Psoas muscle (tissue), 8 donors: ENCODE measurements at places on chromosomes 4 and X.

GRCh38 chr4:113957956-113958355, 21.5 kb downstream of the ARSJ start:
- no peak for DNase-seq

GRCh38 chrX:64352081-64352480, 43.2 kb downstream of the MTMR8 start:
- DNase-seq = no peak

- no peak for DNase-seq
Measured at GRCh38 chrX:38103857-38104812, 97.8 kb downstream of the SYTL5 start.

GRCh38 chr4:73311428-73311827, 52.8 kb upstream of the ANKRD17 start:
- DNase-seq = no peak

DNA sequence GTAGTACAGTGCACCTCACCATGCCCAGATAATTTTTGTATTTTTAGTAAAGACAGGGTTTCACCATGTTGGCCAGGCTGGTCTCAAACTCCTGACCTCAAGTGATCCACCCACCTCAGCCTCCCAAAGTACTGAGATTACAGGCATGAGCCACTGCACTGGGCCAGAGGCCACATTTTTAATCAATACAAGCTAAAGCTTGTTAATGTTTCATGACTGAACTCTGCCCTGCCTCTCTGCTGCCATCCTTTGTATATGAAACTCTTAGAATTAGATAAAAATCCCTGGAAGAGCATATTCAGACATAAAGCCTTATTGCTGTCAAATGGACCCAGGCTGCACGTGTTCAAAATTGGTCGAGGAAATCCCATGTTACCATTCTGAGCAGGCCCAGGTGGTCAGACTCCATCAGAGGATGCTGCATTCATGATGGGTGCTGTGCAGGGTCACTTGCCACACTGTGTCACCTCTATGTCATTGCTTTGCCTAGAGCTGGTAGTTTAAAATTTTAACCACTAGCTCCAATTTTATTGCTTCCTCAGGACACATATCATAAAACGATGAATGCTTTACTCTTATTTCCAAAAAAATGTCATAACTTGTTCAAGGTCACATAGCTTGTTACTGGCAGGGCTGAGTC, 45.2 kb downstream of the LNX1 start:
- no peak for DNase-seq

- DNase-seq = peak; percentile 39
Measured at GRCh38 chr4:173528378-173529321, 1.4 kb downstream of the HAND2 start.

GRCh38 chr4:187172340-187172761, 448.7 kb upstream of the FAT1 start:
- no peak for DNase-seq

DNA sequence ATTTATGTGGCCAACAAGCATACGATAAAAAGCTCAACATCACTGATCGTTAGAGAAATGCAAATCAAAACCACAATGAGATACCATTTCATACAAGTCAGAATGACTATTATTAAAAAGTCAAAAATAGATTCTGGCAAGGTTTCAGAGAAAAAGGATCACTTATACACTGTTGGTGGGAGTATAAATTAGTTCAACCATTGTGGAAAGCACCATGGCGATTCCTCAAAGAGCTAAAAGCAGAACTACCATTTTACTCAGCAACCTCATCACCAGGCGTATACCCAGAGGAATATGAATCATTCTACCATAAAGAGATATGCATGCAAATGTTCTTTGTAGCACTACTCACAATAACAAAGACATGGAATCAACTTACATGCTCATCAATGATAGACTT, 478.7 kb upstream of the GALNTL6 start:
- DNase-seq = no peak

GRCh38 chr4:153788413-153789276, at the start of gene SFRP2:
SFRP2 (minus strand) TSS chr4:153789083; CDS start chr4:153788835, 248 bp downstream.
- peak; percentile 51 for DNase-seq

DNA sequence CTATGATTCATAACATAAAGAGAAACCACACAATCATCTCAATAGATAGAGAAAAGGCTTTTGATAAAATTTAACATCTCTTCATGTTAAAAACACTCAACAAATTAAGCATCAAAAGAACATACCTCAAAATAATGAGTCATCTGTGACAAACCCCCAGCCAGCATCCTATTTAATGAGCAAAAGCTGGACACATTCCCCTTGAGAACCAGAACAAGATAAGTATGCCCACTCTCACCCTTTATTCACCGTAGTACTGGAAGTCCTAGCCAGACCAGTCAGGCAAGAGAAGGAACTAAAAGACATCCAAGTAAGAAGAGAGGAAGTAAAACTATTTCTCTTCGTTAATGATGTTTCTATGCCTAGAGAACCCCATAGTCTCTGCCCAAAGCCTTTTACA, 507.2 kb downstream of the PABPC4L start:
- no peak for DNase-seq

GRCh38 chr4:89266128-89266527, 41.5 kb downstream of the GPRIN3 start:
- DNase-seq = no peak

GRCh38 chr4:15719506-15719905, 16.6 kb downstream of the BST1 start:
- no peak for DNase-seq

GRCh38 chrX:8244301-8244700, 73.2 kb upstream of the VCX2 start:
- DNase-seq = no peak

- DNase-seq = no peak
Measured at GRCh38 chr4:105399532-105400161, 74.2 kb downstream of the PPA2 start.

- DNase-seq = no peak
Measured at GRCh38 chrX:40446921-40447320, 133.8 kb upstream of the ATP6AP2 start.

- no peak for DNase-seq
Measured at GRCh38 chr4:8170341-8170740, 11.7 kb upstream of the ABLIM2 start.

DNA sequence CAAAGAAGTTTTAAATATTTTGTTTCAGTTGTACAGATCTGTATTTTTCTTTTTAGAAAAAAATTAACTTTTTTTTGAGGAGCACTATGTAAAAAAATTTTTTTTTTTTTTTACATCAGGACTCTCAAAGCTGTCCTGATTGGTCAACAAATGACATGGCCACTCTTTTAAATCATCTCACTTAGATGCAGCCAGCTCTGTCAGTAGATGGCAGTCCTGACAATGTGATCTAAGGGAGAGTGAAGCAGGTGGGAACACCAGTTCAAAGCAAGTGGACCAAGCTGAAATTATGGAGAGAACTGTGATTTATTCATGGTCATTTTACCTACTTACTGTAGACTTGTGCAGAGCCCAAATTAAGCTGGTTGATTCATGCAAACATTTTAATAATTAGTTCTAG, 174.7 kb upstream of the GPRIN3 start:
- DNase-seq = no peak

GRCh38 chr4:185411849-185412248, 13.9 kb downstream of the UFSP2 start:
- no peak for DNase-seq

DNA sequence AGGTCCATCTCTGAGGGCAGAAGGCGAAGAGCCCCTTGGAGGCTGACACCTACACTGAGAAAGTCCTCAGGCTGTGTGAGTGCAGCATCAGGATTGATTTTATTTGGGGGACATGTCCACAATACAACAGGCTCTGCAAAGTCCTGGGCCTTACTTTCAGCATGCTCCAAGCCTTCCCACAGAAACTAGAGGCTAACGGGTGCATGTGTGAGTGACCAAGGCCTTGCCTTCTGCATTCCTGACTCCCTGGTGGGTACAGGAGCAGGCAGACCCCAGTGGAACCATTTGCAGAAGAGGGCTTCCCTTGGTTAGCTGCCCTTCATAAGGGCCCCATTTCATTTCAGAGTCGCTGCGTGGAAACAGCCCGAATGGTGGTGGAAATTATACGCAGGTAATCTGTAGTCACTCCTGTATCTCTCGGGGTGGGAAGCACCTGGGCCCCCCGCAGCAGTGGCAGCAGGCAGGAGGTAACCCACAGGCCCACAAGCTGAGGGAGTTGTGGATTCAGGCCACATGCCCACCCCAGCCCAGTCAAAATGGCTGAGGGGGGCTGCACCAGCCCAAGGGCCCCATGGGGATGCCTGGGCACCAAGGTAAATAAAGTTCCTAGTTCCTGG, 37.7 kb downstream of the NSG1 start:
- DNase-seq = no peak

DNA sequence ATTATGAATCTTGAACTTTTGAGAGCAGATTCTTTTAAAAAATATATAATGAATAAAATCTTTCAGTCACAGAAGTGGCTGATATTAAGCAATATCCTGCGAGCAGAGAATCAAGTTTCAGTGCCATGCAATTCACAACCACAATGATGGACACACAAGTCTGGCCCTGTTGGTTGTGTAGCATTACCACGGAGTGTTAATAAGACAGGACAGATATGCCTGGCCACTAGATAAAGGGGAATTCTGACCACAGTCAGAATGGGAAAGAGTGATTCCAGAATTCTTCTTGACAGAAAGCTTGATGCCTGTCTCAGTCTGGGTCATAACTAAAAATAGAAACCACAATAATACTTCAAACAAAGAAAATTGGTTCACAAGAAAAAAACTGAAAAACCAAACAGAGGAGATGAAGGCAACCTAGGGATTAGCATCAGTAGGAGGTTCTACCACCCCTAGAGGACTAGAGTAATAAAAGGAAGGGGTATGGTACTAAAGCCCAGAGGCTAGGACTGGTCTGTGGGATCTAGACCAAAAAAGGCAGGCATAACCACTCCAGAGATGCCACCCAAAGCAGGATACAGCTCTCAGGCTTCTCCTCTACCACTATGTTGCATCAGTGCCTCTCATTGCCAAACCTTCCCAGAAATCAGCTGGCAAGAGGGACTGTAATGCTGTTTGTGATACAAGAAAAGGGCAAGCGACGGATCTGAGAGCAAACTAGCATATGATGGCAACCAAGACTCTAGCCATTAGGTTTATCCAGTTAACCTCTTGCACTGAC, 59.0 kb downstream of the RNF150 start:
- DNase-seq = no peak

- DNase-seq = no peak
Measured at GRCh38 chrX:9688833-9689232, 76.8 kb downstream of the GPR143 start.

GRCh38 chr4:80539190-80539589, 203.7 kb downstream of the CFAP299 start:
- no peak for DNase-seq

- DNase-seq = no peak
Measured at GRCh38 chrX:42519666-42520231, 258.2 kb downstream of the PPP1R2C start.

DNA sequence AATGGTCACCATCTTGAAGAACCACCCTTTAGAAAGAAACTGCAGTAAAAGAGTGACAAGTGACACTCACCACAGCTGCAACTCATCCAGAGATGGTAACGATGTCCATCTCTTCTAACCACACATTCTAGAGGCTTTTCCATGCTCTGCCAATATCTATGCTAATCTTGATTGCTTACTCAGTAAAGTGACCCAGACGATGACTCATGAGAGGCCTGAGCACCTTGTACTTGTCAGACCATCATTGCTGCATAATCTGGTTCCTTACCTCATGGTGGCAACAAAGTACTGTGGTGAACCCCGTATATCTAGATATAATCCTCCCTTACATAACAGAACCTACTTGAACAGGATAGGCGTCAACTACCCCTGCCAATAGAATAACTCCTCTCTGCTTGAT, 75.6 kb downstream of the CCNG2 start:
- DNase-seq = no peak

DNA sequence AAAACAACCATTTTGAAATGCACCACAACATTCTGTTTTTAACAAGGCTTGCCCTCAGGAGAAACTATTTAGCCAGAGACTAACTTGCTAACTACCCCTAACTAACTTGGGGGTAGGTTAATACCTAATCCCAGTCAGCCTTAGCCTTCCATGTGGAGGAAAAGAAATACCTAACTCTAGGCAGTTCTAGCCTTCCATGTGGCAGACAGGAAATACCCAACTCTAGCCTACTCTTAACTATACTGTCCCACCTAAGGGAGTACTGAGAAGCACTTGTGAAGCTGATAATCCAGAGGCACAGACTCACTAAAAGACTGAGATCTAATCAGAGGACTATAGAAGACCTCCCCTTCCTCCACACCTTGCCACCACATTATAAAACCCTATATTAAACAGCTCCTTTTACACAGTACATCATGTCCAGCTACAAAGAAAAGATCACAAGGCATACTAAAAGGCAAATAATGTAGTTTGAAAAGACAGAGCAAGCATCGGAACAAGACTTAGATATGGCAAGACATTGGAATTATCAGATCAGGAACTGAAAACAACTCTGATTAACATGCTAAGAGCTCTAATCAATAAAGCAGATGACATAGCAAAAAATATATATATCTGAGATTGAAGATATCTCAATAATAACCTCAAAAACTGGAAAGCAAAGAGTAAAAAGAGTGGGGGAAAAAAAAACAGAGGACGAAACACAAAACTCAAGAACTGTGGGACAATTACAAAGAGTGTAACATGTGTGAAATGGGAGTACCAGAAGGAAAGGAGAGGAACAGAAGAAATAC, 52.2 kb downstream of the FRYL start:
- DNase-seq = no peak

GRCh38 chr4:75235359-75235951, 278.7 kb downstream of the RCHY1 start:
- DNase-seq = no peak

GRCh38 chr4:109578846-109579245, 18.8 kb downstream of the MCUB start:
- DNase-seq = no peak

GRCh38 chrX:47706575-47706974, 47.6 kb upstream of the UXT start:
- no peak for DNase-seq

DNA sequence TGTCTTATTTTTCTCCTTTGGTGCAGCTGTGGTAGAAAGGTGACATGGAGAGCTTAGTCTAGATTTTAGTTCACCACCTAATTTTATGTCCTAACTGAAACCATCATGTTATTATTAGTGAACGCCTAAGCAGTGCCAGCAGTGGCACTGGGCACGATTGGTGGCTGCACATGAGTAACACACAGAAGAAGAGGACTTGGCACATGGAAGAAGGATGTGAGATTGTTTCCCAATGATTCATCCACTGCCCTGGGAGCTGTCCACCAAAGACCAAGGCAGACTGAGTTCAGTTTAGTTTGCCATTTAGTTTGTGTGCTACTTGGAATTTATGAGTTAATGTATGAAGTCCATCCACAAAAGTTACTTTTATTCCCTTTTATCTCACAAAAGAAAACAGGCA, 68.1 kb upstream of the NAP1L5 start:
- DNase-seq = peak; percentile 90

DNA sequence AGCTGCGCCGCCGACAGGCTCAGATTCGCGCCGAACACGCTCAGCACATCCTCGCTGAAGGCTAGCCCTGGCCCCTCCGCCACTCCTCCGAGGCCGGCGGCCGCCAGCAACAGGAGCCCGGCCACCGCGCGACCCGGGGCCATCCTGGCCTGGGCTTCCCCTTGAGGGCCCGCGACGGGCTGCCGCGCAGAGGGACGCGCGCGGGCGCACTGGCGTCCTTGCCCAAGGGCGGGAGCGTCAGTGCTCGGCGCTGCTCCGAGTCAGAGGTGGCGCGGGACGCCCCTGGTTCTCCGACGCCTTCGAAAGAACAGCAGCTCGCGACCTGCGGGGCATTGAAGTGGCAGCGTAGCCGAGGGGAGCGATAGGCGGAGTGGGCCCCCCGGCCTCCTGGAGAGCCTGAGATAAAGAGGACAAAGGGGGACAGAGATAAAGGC, 745 bp downstream of the SLC39A8 start:
- peak; percentile 72 for DNase-seq

- DNase-seq = no peak
Measured at GRCh38 chrX:72262077-72262476, 15.0 kb downstream of the RPS4X start.
